ENCODE measurements at places on chromosomes 1 and 21.

DNA sequence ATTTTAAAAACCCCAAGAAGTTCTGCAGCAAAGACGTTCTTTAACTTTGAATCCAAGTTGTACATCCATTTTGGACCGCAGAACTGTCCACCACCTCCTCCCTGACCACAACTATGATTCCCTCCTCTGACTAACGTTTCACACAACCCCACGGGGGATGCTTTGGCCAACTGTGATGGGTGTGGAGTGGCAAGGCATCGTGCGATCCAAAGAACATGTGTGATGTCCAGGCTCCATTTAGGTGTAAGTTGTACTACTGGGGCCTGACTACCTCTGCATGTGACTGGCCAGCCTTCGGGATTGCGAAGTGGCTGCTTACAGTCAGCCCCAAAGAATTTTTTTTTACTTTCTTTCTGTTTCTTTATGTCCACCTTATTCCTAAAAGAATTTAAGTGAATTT is 6.7 kb downstream of the KCNJ15 start:
- DNase-seq, result no peak

DNA sequence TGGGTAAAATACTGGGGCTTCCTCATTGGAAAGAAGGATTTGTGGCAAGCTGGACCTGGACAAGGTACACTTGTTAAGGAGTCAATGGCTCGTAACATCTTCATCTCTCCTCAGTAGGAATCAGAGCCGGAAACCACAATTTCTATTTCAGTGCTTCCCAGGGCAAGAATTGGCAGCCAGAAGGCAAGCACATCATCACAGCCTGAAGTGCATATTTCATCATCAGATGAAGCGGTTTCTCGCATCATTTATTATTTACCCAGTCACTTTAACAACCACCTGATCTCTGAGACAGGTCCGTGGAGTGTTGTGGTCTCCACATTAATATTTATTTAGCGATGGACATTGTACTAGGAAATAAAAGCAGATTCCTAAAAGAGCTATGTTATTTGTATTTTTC is 55.0 kb downstream of the KCNJ15 start:
- DNase-seq, result no peak

- no peak for DNase-seq
Measured at GRCh38 chr1:56806804-56807203, 12.4 kb downstream of the FYB2 start.

- peak; percentile 49 for DNase-seq
Measured at GRCh38 chr1:47432071-47433036, 5.5 kb upstream of the FOXD2 start.

DNA sequence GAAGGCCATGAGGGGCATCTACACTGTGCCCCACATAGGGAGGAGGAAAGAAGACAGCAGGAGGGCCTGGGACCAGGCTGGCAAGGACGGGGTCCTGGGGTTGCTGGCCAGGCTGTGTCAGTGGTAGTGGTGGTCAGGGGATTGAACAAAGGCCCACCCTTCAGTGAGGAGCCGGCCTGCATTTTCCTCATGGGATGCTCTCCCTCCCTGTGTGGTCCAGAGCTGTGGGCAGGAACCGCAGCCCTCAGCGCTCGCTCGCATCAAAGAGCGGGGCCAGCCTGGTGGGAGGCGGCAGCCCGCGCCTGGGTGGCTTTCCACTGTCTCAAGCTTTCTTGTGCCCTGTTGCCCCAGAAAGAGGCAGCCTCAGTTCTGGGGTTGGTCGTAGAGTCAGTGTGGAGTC is 24.8 kb downstream of the LHX4 start:
- no peak for DNase-seq

- no peak for DNase-seq
Measured at GRCh38 chr1:205505791-205506190, 1.3 kb downstream of the CDK18 start.

DNA sequence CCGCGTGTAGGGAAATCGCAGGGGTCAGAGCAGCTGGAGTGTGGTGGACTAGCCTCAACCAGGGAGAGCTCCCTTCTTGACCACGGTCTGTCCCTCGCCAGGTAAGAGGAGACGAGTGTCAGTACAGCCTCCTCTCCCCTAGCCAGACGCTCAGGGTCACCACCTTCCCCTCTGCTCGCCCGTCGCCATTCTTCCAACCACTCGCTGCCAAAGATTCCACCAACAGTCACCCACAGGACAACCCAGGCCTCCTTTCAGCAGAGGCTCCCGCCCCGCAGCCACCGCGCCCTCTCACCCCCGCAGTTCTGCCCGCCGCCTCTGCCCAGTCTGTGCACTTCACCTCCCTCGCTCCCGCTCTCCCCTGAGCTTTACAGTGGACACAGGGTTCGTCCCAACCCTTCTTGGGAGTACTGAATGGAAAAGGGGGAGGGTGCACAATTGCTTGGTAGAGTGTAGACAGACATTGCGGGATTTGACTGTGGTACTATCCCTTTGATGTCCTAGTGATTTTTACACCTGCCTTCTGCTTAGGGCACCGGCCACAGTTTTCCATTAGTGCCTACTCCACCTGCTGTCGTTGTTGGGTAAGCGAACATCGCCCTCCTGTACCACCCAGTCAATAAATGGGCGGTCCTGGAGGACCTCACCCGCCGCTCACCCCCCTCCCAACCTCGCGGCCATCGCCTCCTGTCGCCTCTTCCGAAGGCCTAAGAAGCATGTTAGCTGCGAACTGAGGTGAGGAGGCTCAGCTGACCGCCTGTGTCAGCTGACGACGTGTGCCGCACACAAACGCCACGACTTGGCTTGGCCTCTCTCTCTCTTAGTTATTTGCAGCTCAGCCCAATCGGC is 9.2 kb upstream of the NBPF11 start:
- no peak for DNase-seq
